ENCODE measurements at places on chromosomes 6 and 20. TPM values are rescaled to one million over a fixed set of nuclear protein-coding genes. Genes with fewer than 3 reads are reported as not detected.

Gene KHDRBS2
- 3.9 TPM for total RNA-seq

Gene CRISP2
- total RNA-seq, result 0.48 TPM

Gene CD109
- 1.3 TPM for total RNA-seq

Gene TLDC2
- total RNA-seq, result 0.93 TPM

Gene PKIB
- 56.8 TPM for total RNA-seq

Gene THBD
- total RNA-seq, result 1.5 TPM

Gene CCR6
- total RNA-seq, result not detected
